Bronchial epithelial cell (primary cell): ENCODE measurements at places on chromosomes 11 and 22. TPM values are rescaled to one million over a fixed set of nuclear protein-coding genes. Genes with fewer than 3 reads are reported as not detected.

The KREMEN1 gene
- total RNA-seq, result 5.8 and 15.9 TPM in 2 replicates

The SCGB1D2 gene
- total RNA-seq, result not detected in 2 replicates

DNA sequence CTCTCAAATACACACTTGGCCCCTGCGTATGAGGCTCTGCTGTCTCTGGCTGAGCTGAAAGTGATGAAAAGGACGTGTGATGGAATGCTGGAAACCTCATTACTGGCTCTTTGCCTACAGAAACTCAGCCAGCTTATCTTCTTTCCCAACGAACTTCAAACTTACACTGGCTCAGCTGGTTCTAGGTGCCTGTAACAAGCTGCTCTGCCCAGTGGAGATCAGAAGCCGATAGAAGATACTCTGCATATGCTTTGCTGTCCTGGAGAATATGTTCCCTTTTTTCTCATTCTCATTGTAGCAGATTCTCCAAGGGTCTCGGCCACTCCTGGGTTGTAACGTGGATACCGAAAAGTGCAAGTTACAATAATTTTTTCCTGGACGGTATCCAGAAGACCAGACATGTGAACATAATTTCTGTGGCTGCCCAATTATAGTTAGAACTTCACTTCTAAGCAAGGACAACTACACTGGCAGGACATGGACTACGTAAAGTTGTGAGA, 405.3 kb upstream of the CCDC90B start:
- peak; percentile 18 for DNase-seq

DNA sequence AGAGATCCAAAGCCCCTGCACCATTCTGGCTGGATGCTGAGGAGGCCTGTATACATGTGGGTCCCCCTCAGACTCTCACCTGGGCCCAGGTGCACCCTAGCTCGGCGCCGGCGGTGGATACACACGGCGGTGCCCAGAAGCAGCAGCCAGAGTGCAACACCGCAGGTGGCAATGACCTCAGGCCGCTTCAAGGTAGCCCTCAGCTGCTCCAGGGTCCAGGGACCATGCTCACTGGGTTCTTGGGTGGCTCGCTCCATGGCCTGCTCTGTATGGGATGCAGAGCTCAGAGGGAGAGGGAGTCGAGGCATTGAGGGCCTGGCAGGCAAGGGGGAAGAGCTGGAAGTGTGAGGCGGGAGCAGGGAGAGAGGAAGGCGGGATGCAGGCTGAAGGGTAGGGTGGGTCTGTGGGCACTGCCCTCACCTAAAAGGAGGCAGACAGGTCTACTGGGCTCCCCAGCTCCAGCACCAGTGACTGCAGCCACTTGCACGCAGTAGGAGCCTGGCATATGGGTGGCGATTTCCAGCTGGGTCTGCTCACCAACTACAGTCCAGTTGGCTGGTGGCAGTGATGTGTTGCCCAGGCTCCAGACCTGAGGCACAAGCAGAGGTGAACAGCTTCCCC, 3.8 kb downstream of the ROBO4 start:
- no peak for DNase-seq
